ENCODE measurements at places on chromosomes 4 and X.

- peak; percentile 37 for DNase-seq
Observed at GRCh38 chr4:144174401-144175067, 34.0 kb upstream of the GYPA start.

DNA sequence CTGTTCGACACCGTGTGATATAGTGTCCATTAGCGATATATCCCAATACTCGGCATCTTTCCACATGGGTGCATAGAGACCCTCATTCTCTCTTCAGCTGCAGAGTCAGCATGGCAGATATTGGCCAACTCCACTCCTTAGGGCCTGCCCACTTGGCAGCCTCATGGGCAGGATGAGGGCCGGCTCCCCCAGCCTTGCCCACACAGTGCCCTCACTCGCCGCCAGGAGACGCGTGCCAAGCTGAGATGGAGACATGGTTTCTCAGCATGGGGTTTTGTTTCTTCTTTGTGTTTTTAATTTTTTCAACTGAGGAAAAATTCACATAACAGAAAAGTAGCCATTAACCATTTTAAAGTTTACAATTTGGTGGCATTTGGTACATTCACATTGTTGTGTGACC lies 5.3 kb upstream of the PLXNA3 start:
- no peak for DNase-seq

DNA sequence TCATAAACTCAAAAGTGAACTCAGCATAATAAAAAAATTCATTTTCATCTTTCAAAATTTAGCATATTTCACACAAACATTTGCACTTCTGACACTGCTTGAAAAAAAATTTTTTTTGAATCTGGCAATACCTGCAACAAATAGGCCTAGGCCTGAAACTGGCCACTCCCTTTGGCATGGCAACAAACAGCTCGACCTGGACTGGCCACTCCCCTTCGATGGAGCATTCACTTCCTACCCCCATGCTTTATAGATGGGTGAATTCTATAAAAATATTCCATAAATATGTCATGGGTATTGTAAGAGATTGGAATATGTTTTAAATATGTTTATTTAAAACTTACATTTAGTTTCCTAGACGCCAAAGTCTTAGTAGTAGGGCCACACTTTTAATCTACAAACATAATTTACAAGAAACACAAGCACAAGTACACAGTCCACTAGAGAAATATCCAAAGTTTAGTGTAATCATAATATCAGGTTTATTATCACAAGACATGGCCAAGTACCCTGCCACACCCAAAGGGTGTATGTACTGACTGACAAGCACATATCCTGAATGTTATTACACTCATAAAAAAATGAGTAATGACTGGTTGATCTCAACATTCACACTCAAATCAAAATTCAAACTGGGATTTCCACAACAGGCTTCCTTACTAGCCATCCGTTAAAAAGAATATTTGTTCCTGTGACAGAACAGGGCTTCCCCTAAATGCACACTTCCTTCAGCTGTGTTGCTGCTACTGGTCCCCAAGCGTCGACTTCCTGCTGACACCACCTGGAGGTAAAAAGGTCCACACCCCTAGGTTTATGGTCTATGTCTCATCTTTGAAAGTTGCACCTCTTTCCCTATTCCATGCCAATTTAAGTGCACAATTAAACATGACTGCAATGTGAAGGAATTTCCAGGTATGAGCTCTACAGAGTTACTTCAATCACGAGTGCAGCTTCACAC lies 271.5 kb downstream of the NR3C2 start:
- DNase-seq, result no peak

GRCh38 chrX:16718824-16719333 lies 533 bp upstream of the SYAP1 start:
- no peak for DNase-seq

- no peak for DNase-seq
Observed at GRCh38 chr4:2217726-2218125, 24.2 kb downstream of the HAUS3 start.

- DNase-seq, result no peak
Observed at GRCh38 chrX:41906515-41907187, 16.7 kb downstream of the CASK start.

GRCh38 chr4:153520801-153521329 lies 54.7 kb downstream of the TMEM131L start:
- no peak for DNase-seq

DNA sequence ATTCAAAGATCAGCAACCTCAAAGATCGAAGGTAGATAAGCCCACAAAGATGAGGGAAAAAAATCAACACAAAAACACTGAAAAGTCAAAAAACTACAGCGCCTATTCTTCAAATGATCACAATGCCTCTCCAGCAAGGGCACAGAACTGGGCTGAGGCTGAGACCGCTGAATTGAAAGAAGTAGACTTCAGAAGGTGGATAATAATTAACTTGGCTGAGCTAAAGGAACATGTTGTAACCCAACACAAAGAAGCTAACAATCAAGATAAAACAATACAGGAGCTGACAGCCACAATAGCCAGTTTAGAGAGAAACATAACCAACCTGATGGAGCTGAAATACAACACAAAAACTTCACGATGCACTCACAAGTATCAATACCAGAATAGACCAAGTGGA lies 231.1 kb downstream of the STPG2 start:
- DNase-seq, result no peak

DNA sequence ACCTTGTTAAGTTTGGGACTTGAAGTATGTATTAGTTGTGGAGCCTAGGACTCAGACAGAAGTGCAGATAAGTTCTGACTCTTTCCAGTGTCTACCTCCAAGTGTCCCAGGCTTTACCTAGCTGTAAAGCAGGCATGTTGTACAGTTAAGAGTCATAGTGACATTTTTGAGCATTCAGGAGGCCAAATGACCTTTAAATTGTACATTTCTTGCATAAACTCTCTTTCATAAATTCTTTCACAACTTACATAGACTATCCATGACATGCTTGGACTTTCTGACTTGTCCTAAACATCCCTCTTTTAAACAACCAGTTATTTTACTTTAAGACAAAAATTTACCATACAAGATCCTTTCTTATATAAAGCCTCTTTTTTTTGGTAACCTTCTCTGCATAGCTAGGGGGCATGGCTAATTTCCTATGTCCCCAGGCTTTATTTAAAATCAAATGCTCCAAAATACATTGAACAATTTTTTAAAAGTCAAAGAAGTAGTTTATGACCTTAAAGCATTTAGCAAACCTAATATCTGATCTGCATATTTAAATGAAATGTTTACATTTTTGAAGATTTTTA lies 40.1 kb upstream of the UGT8 start:
- DNase-seq, result no peak

- DNase-seq, result no peak
Observed at GRCh38 chr4:24089851-24090534, 200.1 kb upstream of the PPARGC1A start.

- DNase-seq, result no peak
Observed at GRCh38 chrX:49618574-49618973, 19.8 kb downstream of the GAGE1 start.

Measured in NCI-H446 (cell line).